T-helper 17 cell (primary cell): ENCODE measurements at places on chromosomes 6 and 20. TPM values are rescaled to one million over a fixed set of nuclear protein-coding genes. Genes with fewer than 3 reads are reported as not detected.

Gene SAPCD1
- 3.6 TPM for total RNA-seq

Gene SIRPD
- total RNA-seq: not detected

Gene MAN1A1
- total RNA-seq: 14.2 TPM

Gene CFAP206
- total RNA-seq: not detected

Gene FNDC11
- total RNA-seq: 0.44 TPM

Gene NFATC2
- total RNA-seq: 58.7 TPM

Gene GPLD1
- 0.21 TPM for total RNA-seq

Gene OPN5
- not detected for total RNA-seq

Gene BEND6
- total RNA-seq: not detected

Gene PHACTR3
- not detected for total RNA-seq

Gene PLAGL1
- 3.3 TPM for total RNA-seq

Gene LY86
- total RNA-seq: 1.6 TPM

DNA sequence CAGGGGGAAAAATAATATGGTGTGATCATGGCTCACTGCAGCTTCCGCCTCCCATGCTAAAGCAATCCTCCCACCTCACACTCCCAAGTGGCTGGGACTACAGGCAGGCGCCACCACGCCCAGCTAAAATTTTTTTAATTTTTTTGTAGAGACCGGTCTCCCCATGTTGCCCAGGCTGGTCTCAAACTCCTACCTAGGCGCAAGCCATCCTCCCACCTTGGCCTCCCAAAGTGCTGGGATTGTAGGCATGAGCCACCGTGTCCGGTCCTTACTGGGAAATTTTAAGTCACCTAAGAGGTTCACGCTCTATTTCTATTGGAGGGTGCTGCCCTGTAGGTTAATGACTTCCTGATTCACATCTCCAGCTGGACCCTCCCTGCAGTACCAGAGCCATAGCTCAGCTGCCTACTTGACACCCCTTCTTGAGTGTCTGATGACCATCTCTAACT, 626 bp upstream of the CDK5RAP1 start:
- H3K27ac ChIP-seq: peak overlapping the region; percentile 86
- no peaks in the 10 kb centered on the region for H3K36me3 ChIP-seq
- peaks cover 37% of the 10 kb centered on the region for H3K4me1 ChIP-seq
- H3K4me3 ChIP-seq: peak overlapping the region; percentile 96
- DNase-seq: no peak

GRCh38 chr20:40489886-40490285, 199.2 kb downstream of the MAFB start:
- no peak overlapping the region for H3K4me3 ChIP-seq
- H3K4me1 ChIP-seq: no peaks in the 10 kb centered on the region
- no peak for DNase-seq
- no peaks in the 10 kb centered on the region for H3K36me3 ChIP-seq

GRCh38 chr6:52820198-52820597, 16.6 kb upstream of the GSTA1 start:
- no peaks in the 10 kb centered on the region for H3K36me3 ChIP-seq
- no peak for DNase-seq
- H3K27me3 ChIP-seq: peaks cover 4% of the 10 kb centered on the region
- no peaks in the 10 kb centered on the region for H3K4me1 ChIP-seq

DNA sequence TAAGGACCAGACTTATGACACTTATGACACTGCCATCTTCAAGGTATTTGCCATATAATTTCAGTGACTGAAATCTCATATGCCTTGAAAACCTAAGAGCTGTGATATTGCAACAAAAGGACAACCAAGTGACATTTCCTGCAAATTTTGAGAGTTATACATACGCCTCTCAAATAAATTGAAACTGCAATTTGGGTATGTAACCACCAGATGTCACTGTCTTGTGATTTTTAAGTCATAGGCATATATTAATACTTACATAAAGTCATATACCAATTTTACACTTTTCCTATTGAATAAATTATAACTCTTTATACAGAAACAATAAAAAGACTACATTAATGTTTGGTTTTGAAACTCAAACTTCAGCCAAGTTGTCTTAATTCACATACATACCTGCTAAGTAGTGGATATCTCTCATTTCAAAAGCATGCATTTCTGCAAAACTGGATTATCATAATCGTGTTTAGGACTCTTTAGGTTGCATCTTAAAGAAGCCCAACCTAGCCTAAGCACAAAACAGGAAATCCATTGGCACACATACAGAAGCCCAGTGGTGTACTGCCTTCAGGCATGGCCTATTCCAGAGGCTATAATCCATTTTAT, 180.2 kb downstream of the PACRG start:
- H3K27me3 ChIP-seq: peaks cover 9% of the 10 kb centered on the region
- no peaks in the 10 kb centered on the region for H3K4me1 ChIP-seq
- no peak overlapping the region for H3K4me3 ChIP-seq

DNA sequence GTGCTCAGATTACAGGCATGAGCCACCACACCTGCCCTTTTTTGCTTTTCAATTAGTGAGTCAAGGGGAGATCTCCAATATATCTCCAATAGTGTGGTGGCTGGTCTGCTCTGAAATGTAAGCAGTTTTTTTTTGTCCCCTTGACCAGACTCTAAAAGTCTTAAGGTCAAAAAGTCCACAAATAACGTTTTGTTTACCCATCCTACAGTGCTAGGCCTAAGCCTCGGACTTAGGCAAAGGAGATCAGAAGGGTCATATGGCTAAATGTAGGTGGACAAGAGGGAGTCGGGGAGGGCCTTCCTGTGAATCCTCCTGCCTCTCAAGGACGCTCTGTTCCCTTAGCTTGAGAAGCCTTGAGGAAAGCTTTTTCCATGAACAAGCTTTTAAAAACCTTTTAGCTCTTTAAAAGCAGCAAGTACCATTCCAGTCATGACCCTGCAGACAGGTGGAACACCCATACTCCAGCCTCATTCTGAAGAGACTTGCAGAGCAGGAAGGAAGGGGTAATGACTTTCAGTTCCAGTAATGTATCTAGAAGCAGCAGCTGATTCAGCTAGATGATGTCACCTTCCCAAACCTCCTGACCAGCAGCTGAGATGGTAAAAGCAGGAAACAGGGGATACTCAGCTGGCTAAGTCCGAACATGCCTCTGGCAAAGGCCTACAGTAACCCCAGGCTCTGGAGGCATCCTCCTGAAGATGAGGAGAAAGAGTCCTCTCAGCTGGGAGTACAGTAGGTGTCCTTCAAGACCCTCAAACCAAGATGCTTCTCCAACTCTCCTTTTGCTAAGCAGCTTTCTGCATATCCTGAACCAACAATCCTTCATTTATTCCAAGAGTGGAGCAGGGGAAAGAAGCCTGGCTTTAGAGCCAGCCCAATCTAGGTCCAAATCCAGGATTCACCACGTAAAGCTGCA, 23.6 kb downstream of the BCL2L1 start:
- no peak overlapping the region for H3K4me3 ChIP-seq
- H3K36me3 ChIP-seq: peaks cover 8% of the 10 kb centered on the region
- H3K27me3 ChIP-seq: no peaks in the 10 kb centered on the region
- peak overlapping the region; percentile 85 for H3K27ac ChIP-seq

DNA sequence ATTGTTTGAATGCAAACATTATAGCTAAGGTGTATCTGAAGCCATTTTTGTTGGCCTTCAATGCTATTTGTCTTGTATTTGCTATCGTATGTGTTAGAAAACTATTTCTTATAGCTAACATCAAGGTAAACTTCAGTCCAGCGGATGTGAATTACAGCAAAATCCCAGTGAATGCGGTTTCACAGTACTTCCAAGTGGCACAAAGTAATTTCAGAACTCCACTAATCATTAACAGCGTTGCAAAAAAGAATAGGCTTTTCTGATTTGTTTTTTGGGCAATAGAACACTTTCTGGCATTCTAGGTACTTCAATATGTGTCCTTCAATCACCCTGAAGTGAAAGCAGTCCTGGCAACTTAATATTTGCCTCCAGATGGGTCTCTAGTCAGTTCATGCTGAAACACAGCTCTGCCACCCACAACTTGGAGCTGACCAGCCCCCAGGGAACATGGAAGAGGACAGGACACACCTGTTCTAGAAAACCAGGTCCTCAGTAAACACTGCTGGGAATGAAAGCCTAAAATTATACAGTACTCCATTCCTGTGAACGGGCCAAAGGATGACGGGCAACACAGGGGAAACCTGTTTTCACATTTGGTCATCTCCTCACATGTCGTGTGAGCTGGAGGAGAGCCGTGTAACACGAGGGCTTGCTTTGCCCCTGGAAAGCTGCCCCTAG, 9.7 kb upstream of the MRPS10 start:
- no peaks in the 10 kb centered on the region for H3K27me3 ChIP-seq
- peaks cover 3% of the 10 kb centered on the region for H3K36me3 ChIP-seq
- no peak for DNase-seq
- no peak overlapping the region for H3K4me3 ChIP-seq
- no peaks in the 10 kb centered on the region for H3K4me1 ChIP-seq
- no peak overlapping the region for H3K27ac ChIP-seq

GRCh38 chr20:25481235-25481917, 73.9 kb downstream of the GINS1 start:
- H3K4me1 ChIP-seq: peaks cover 17% of the 10 kb centered on the region
- no peak for DNase-seq
- H3K36me3 ChIP-seq: no peaks in the 10 kb centered on the region
- H3K4me3 ChIP-seq: no peak overlapping the region
- H3K27me3 ChIP-seq: no peaks in the 10 kb centered on the region
- no peak overlapping the region for H3K27ac ChIP-seq

- H3K27me3 ChIP-seq: peaks cover 15% of the 10 kb centered on the region
- no peaks in the 10 kb centered on the region for H3K36me3 ChIP-seq
- H3K4me3 ChIP-seq: no peak overlapping the region
- H3K27ac ChIP-seq: no peak overlapping the region
Observed at GRCh38 chr6:151627689-151628444, 134.1 kb downstream of the CCDC170 start.

DNA sequence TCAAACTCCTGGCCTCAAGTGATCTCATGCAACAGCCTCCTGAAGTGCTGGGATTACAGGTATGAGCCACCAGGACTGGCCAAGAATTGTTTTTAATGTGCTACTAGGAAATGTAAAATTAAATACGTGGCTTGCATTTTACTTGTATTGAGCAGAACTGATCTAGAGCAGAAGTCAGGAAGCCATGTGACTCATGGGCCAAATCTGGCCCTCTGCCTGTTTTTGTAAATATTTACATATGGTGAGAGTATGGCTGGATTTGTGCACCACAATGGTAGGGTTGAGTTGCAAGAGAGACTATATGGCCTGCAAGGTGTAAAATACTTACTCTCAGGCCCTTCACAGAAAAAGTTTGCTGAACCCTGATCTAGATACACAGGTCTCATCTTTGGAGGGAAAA, 75.8 kb downstream of the LAMP5 start:
- no peaks in the 10 kb centered on the region for H3K36me3 ChIP-seq
- H3K27ac ChIP-seq: no peak overlapping the region
- H3K4me3 ChIP-seq: no peak overlapping the region
- H3K4me1 ChIP-seq: no peaks in the 10 kb centered on the region
- DNase-seq: no peak
